GM12865 (cell line): ENCODE measurements at places on chromosomes 4 and X.

DNA sequence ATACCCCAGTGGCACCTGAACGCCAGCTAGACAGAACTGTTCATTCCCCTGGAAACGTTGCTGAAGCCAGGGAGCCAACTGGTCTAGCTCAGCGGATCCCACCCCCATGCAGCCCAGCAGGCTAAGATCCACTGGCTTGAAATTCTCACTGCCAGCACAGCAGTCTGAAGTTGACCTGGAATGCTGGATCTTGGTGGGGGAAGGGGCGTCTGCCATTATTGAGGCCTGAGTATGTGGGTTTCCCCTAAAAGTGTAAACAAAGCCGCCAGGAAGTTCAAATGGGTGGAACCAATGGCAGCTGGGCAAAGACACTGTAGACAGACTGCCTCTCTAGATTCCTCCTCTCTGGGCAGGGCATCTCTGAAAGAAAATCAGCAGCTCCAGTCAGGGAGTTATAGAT lies 213.0 kb downstream of the NKX6-1 start:
- DNase-seq = no peak

DNA sequence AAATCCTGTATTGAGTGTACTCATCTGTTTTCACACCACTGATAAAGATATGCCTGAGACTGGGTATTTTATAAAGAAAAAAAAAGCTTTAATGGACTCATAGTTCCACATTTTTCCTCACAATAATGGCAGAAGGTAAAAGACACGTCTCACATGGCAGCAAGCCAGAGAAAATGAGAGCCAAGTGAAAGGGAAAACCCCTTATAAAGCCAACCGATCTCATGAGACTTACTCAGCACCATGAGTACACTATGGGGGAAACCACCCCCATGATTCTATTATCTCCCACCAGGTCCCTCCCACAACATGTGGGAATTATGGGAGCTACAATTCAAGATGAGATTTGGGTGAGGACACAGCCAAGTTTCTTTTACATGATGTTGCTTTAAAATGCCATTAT lies 171.9 kb downstream of the GALNTL6 start:
- DNase-seq = peak; percentile 3

- DNase-seq = no peak
These were observed 29.1 kb upstream of the CT55 start for GRCh38 chrX:135200297-135200696.

DNA sequence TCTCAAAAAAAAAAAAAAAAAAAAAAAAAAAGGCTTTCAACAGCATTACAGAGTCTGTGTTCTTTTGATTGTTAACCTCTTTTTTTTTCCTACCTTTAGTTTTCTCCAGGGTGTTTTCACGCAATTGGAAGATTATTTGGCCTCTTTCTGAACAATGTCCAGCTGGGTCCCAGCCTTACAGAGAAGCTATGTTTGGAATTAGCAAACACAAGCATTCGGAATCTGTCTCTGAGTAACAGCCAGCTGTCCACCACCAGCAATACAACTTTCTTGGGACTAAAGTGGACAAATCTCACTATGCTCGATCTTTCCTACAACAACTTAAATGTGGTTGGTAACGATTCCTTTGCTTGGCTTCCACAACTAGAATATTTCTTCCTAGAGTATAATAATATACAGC lies 13.3 kb downstream of the TLR3 start:
- no peak for DNase-seq

DNA sequence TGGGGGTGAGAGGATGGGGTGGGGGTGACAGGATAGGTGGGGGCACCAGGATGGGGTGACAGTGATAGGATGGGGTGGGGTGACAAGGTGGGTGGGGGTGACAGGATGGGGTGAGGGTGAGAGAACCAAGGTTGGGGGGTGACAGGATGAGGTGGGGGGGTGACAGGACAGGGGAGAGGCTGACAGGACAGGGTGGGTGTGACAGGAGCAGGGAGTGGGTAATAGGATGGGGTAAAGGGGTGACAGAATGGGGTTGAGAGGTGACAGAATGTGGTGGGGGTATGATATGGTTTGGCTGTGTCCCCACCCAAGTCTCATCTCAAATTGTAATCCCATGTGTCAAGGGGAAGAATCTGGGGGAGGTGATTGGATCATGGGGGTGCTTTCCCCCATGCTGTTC lies 26.0 kb downstream of the RNF212 start:
- no peak for DNase-seq

DNA sequence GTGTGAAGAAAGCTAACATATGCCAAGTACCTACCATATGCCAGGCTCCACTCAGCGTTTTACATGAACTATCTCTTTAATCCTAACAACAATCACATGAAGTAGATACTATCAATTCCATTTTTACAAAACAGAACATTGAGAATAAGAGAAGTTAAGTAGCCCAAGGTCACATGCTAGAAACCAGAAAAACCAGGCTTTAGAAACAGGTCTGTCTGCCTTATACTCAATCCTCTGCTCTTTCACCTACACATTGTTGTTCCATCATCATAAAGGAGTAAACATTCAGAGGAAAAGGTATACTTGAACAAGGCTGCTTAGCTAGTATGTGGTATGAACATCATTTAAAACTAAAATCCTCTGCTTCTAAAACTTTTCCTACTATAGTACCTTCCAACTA lies 42.1 kb downstream of the WDFY3 start:
- DNase-seq = no peak

- DNase-seq = no peak
These were observed 62.6 kb upstream of the FBXW7 start for GRCh38 chr4:152598454-152598853.

DNA sequence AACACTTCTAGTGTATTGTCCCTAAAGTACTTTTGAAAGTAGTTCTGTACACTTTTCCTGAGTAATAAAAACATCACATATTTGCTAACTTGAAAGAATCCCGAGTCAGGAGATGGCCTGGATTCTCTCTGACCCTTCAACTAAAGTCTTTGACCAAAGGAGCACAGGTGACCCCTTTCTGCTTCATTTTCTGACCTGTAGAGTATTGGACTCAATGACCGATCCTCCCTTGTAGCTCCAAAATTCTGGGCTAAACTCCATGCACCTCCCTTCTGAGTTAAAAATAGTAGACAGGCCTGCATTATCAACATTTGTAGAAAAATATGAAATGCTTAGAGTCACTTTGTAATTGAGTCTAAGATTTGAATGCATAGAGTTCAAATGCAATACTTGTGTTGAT lies 4.0 kb upstream of the TAPT1 start:
- DNase-seq = no peak

GRCh38 chr4:20532116-20532790 lies 168.0 kb upstream of the PACRGL start:
- no peak for DNase-seq

GRCh38 chrX:154516656-154517100 lies 646 bp upstream of the FAM3A start:
- no peak for DNase-seq

GRCh38 chrX:99705701-99706100 lies 704.4 kb downstream of the PCDH19 start:
- DNase-seq = no peak

DNA sequence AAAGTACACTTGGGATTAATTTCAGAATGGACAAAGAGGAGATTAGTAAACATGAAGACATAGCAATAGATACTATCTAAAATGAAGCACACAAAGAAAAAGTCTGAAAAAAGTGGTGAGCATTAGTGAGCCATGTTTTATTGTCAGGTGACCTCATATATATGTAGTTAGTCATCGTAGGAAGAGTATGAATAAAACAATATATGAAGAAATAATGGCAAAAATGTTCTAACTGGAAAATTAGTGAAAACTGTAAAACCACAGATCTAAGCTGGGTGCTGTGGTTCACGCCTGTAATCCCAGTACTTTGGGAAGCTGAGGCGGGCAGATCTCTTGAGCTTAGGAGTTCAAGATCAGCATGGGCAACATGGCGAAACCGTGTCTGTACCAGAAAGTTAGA lies 67.9 kb downstream of the RBPJ start:
- DNase-seq = no peak
